ENCODE measurements at places on chromosomes 1 and 21.

GRCh38 chr1:14363036-14363590 is 235.4 kb upstream of the KAZN start:
- H3K36me3 ChIP-seq: no peaks in the 10 kb centered on the region
- H3K4me3 ChIP-seq: no peak overlapping the region
- H3K27ac ChIP-seq: no peak overlapping the region
- H3K4me1 ChIP-seq: no peaks in the 10 kb centered on the region
- no peaks in the 10 kb centered on the region for H3K27me3 ChIP-seq

DNA sequence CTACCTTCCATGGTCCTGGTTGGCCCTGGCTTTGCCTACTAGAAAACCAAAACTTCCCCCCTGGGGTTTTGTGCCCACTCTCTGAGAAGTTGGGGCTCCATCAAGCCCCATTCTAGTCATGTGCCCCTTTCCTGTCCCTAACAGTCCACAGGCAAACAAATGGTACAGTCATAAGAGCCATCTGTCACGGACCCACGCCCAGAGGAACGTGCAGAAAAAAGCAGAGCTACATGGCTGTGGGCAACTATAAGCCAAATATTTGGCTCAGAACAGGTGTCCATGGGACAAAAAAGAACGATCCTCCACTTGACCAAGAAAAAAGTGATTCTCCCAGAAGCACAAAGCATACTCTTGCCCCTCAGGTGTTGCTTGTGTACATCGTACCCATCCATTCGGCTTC is 14.6 kb upstream of the TRNAU1AP start:
- H3K4me1 ChIP-seq: no peaks in the 10 kb centered on the region
- H3K27me3 ChIP-seq: no peaks in the 10 kb centered on the region
- H3K4me3 ChIP-seq: no peak overlapping the region
- no peak for DNase-seq

DNA sequence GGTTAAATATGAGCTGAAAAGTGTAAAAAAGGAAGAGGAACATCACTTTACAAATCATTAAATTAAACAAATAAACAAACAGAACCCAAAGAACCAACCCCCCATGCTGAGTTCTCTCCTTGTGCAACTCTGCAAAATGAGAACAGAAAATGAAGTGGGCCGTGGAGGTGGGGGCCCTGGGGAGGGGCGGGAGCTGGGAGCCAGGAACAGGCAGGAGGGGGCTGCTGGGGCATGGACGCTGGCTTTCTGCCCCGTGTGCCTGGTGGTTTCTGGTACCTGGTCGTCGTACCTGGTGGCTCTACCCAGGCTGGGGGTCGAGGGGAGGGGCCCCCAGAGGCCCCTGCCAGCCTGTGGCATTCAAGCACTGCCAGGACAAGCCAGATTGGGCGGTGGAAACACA is 10.8 kb downstream of the GPR37L1 start:
- no peaks in the 10 kb centered on the region for H3K27me3 ChIP-seq
- H3K27ac ChIP-seq: no peak overlapping the region
- peaks cover 2% of the 10 kb centered on the region for H3K4me1 ChIP-seq
- peaks cover 11% of the 10 kb centered on the region for H3K36me3 ChIP-seq
- H3K4me3 ChIP-seq: no peak overlapping the region
- DNase-seq: no peak

DNA sequence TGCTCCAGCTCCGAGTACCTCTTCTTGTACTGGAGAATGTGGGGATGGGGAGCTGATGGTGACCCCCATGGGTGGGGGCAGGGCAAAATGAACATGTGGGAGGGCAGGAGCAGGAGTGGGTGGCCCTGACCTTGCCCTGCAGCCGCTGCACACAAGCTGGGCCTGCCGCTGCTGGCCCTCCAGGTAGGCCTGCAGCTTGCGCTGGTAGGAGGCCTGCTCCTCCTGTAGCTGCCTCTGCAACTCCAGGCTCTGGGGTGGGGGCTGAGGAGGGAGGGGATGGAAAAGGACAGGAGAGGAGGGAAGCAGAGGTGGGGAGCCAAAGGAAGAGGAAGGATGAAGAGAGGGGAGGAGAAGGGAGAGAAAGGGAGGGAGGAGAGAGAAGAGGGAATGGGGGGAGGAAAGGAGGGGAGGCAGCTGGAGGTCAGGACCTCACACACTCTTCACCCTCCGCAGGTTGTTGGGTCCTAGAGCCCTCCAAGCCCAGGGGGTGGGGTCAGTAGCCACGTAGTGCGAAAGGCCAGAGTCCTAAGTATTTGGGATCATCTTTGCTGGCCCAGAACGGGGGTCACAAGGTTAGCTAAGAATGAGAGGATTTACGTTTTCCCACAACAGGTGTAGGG is 22.9 kb downstream of the RNU1-1 start:
- H3K27ac ChIP-seq: no peak overlapping the region
- no peak overlapping the region for H3K4me3 ChIP-seq
- no peaks in the 10 kb centered on the region for H3K36me3 ChIP-seq
- peak; percentile 12 for DNase-seq
- H3K27me3 ChIP-seq: no peaks in the 10 kb centered on the region

DNA sequence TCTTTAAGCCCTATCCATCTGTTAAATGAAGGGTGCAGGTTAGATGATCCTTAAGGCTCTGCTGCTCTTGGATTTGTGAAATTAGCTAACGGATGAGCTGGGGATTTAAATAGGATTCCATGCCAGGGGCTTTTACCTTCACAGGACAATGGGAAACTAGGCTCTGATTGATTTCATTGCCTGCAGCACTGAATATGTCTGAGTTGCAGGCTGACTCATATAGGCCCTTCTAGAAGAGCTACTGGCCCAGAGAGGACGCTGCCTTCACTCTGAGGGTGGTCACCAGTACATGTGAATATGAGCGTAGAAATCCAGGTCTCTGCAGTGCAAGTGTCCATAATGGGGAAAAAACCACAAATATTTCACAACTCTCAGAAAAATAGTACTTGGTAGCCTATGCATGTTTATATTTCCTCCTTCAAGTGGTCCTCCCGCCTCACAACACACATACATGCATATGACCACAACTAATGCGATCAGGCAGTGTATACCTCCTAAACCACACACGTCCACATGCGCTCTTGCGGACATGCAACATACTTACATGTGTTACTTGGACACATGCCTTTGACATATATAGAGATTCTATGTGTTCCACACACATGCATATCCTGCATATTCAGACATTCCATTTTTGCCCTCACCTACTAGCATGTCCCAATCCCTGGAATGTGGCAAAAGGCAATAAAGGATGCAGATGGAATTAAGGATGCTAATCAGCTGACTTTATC is 233.8 kb upstream of the JUN start:
- H3K27me3 ChIP-seq: no peaks in the 10 kb centered on the region
- no peak overlapping the region for H3K4me3 ChIP-seq
- H3K27ac ChIP-seq: no peak overlapping the region
- H3K36me3 ChIP-seq: no peaks in the 10 kb centered on the region

DNA sequence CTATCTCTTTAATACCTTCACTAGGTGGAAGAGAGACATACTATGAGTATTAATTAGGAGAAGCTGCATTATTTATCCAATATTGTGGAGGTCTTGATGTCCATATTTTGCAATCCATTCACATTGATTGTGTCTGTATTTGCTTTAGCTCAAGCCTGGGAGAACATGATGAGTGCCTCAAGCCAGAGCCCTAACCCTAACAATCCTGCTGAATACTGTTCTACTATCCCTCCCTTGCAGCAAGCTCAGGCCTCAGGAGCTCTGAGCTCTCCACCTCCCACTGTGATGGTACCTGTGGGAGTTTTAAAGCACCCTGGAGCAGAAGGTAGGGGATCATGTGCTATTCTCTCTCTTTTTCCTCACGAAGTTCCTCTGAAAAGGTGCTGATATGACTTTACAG is 99.5 kb downstream of the CC2D1B start:
- H3K27ac ChIP-seq: no peak overlapping the region
- no peaks in the 10 kb centered on the region for H3K36me3 ChIP-seq
- no peak for DNase-seq
- H3K27me3 ChIP-seq: no peaks in the 10 kb centered on the region
- no peak overlapping the region for H3K4me3 ChIP-seq
- peaks cover 2% of the 10 kb centered on the region for H3K4me1 ChIP-seq

DNA sequence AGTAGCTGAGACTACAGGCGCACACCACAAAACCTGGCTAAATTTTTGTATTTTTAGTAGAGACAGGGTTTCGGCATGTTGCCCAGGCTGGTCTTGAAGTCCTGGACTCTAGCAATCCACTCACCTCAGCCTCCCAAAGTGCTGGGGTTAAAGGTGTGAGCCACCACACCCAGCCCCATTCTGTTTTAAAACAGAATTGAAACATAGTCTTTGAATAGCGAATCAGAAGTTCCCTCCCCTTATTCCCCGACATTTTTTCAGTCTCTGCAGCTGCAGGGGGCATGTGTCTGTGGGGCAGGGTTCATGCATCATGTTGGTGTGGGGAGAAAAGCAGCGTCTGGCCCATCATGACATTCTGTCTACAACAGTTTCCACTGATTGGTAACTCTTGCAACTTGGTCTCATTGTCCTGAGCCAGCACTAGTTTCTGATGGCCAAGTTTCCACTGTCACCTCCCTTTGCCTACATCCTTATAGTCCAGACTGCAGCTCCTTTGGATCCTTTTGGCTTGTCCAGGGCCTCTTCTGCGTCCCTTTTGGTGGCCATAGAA is 15.6 kb upstream of the HHAT start:
- H3K4me3 ChIP-seq: no peak overlapping the region
- no peaks in the 10 kb centered on the region for H3K4me1 ChIP-seq
- no peak overlapping the region for H3K27ac ChIP-seq
- DNase-seq: no peak
- no peaks in the 10 kb centered on the region for H3K27me3 ChIP-seq
- H3K36me3 ChIP-seq: no peaks in the 10 kb centered on the region

- H3K27ac ChIP-seq: no peak overlapping the region
- H3K27me3 ChIP-seq: no peaks in the 10 kb centered on the region
- peaks cover 3% of the 10 kb centered on the region for H3K4me1 ChIP-seq
- DNase-seq: no peak
- H3K36me3 ChIP-seq: no peaks in the 10 kb centered on the region
- peak overlapping the region; percentile 93 for H3K4me3 ChIP-seq
These were observed 546 bp downstream of the SKI start for GRCh38 chr1:2228694-2229036.

- peaks cover 1% of the 10 kb centered on the region for H3K27me3 ChIP-seq
- no peaks in the 10 kb centered on the region for H3K36me3 ChIP-seq
- no peaks in the 10 kb centered on the region for H3K4me1 ChIP-seq
- H3K4me3 ChIP-seq: no peak overlapping the region
These were observed 30.5 kb upstream of the AHCYL1 start for GRCh38 chr1:109954041-109954512.

DNA sequence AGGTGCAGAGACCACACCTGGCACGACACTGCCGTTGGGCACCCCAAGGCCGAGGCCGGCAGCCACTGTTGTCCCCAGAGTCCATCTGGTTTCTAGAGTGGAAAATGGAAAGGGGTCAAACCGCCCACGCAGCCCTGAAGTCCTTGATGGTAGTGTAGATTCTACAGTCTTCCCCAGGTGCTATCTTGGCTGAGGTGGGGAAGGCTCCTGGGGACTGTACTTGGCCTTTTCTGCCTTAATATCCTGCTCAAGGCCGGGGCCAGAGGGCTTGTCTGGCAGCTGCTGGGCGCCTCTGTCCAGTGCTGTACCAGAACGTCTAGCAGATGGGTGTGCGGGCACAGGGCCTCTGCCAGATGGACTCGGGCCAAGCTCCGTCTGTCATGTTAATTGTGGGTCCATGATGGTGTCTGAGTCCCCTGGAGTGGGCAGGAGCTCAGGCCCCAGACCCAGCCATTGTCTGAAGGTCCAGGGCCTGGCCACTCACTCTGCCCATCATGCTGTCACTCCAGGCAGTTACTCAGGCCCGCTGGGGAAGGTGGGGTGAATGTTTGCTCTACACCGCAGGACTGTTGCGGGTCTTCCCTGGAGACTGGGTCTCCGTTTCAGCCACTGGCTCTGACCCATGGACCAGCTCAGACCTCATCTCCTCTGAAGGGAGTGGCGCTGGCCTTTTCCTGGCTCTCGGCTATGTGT is 161.9 kb upstream of the COL6A1 start:
- H3K27ac ChIP-seq: no peak overlapping the region
- no peaks in the 10 kb centered on the region for H3K36me3 ChIP-seq
- no peak overlapping the region for H3K4me3 ChIP-seq
- no peaks in the 10 kb centered on the region for H3K4me1 ChIP-seq
- H3K27me3 ChIP-seq: no peaks in the 10 kb centered on the region

- H3K27ac ChIP-seq: no peak overlapping the region
- no peaks in the 10 kb centered on the region for H3K27me3 ChIP-seq
- no peaks in the 10 kb centered on the region for H3K4me1 ChIP-seq
- DNase-seq: no peak
- no peak overlapping the region for H3K4me3 ChIP-seq
These were observed 175.7 kb downstream of the HHIPL2 start for GRCh38 chr1:222372221-222372620.

DNA sequence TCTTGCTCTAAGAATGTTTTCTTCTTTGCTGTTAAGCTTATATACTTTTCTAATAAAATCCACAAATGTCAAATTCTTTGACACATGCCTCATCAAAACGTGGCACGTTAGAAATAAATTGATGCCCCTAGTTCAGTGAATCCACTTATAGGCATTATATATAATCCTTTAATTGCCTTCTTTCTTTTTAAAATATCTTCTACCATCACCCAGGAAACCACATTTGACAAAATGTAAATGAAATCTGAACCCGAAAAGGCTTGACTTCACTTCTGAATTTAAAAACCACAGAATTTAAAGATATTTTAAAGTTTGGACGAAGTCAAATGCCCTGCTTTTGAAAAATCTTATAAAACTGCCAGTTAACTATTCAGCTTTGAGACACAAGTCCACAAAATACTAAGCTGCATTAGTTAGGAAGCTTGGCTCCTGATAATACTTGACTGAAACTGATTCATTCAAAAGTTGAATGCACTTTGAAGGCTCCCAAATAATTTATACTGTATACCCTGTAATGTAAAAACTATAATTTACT is 22.4 kb upstream of the KIFAP3 start:
- DNase-seq: no peak
- H3K4me3 ChIP-seq: no peak overlapping the region
- no peaks in the 10 kb centered on the region for H3K4me1 ChIP-seq
- no peaks in the 10 kb centered on the region for H3K36me3 ChIP-seq
- H3K27me3 ChIP-seq: no peaks in the 10 kb centered on the region

DNA sequence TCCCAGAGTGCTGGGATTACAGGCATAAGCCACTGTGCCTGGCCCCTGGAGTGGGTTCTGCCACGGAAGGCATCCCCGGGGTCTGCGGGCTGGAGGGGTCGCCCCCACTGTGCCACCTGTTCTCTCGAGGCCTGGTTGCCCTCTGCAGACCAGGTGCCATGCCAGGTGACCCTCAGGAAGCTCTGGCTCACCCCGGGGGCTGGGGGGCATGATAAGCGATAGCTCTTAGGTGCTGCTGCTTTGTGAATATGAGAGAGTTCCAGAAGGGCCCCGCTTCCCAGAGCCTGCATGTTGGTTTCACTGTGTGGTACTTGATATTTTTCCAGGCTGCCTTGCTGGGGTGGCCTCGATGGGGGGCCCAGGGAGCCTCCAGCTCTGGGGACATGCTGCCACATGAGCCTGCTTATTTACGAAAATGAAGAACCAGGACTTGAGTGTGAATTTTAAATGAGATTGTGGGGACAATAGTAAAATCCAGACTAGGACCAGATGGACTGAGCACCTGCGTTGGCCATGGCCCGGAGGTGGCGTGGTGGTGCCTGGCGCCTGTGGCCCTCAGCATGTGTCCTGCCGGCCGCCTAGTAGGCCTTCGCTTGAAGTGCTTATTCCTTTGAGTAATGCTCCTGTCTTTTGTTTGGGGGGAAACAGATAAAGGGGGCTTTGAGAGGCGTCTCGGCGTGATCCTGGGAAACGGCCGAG is 7.3 kb downstream of the SKI start:
- no peak for DNase-seq
- no peaks in the 10 kb centered on the region for H3K36me3 ChIP-seq
- H3K4me1 ChIP-seq: peaks cover 12% of the 10 kb centered on the region
- H3K27me3 ChIP-seq: no peaks in the 10 kb centered on the region
- H3K27ac ChIP-seq: no peak overlapping the region

All from mesendoderm (in vitro differentiated cells).